Right kidney (tissue), 9 donors: ENCODE measurements at places on chromosomes 5 and 9.
A peak's percentile ranks its signal among the peaks of the same experiment; 100 is the strongest.

GRCh38 chr5:442335-443238, at the start of gene EXOC3:
TSS of gene EXOC3 (plus strand) at chr5:443176. CDS start at chr5:446206, 3,030 bp downstream.
- peak; percentile 80 for DNase-seq

DNA sequence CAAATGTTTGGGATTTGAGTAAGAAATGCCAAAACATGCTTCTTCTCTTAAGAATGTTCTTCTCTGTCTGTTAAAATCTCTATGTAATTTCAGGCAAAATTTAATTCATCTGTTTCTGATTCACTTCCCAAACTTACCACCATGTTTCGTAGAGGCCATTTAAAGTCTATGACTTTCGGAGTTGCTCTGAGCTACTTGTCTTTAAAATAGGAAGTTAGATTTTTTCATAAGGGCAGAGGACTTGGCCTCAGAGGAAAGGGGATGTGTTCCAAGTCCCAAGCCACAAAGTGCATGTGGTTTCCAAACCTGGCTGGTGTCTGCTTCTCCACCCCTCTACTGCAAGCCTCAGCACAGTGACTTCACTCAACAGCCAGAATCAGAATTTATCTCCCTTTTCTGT, 111.3 kb upstream of the ADRA1B start:
- no peak for DNase-seq

GRCh38 chr5:42513246-42513645, 90.0 kb downstream of the GHR start:
- DNase-seq = no peak

DNA sequence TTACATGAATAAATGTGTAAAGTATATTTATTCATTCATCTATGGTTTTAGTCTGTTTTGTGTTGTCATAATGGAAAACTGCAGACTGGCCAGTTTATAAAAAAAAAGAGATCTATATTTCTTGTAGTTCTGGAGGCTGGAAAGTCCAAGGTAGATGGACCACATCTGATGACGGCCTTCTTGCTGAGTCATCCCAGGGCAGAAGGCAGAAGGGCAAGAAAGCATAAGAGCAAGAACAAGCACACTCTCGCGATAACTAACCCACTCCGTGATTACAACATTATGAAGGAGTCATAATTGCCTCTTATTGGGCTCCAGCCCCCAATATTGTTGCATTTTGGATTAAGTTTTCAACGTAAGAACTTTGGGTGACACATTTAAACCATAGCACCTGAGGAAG, 180.4 kb upstream of the DAB2 start:
- DNase-seq = no peak
